ENCODE measurements at places on chromosomes 4 and X.

DNA sequence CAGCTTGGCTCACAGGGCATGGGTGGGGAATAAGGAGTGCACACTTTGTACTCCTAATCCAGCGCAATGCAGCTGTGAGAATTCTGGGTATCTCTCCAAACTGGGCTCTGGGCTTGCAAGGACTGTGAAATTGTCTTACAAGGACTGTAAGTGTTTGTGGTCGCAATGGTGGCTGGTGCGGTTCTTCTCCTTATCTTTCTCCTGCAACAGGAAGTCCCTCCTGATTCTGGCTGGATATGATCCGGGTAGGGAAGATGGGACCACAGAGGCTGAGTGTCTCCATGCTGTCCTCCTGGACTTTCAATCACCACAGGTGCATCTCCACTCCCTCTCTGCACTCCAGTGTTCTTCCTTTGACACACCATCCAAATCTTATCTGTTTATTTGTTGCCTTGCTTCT lies 55.7 kb upstream of the GYPE start:
- no peak for DNase-seq

GRCh38 chr4:119032921-119033685 lies 102.5 kb upstream of the MYOZ2 start:
- no peak for DNase-seq

- DNase-seq, result no peak
Observed at GRCh38 chr4:8675906-8676305, 83.3 kb downstream of the CPZ start.

DNA sequence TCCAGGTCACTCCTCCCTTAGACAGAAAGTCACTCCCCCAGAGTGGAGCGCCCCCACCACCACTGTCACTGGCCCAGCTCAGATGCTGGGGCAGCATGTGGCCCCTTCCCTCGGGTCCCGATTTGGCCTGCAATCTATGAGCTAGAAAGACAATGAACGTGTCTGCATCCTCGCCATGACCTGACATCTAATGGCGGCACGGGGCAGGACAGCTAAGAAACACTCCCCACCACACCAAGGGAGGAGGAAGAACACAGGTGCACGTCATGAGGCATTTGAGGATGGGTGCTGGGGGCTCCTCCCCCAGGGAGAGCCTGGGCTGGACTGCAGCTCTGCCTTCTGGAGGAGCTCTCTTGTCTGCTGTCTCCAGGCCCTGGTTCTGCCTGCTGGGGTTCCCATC lies 8.7 kb downstream of the RNF212 start:
- DNase-seq, result no peak

DNA sequence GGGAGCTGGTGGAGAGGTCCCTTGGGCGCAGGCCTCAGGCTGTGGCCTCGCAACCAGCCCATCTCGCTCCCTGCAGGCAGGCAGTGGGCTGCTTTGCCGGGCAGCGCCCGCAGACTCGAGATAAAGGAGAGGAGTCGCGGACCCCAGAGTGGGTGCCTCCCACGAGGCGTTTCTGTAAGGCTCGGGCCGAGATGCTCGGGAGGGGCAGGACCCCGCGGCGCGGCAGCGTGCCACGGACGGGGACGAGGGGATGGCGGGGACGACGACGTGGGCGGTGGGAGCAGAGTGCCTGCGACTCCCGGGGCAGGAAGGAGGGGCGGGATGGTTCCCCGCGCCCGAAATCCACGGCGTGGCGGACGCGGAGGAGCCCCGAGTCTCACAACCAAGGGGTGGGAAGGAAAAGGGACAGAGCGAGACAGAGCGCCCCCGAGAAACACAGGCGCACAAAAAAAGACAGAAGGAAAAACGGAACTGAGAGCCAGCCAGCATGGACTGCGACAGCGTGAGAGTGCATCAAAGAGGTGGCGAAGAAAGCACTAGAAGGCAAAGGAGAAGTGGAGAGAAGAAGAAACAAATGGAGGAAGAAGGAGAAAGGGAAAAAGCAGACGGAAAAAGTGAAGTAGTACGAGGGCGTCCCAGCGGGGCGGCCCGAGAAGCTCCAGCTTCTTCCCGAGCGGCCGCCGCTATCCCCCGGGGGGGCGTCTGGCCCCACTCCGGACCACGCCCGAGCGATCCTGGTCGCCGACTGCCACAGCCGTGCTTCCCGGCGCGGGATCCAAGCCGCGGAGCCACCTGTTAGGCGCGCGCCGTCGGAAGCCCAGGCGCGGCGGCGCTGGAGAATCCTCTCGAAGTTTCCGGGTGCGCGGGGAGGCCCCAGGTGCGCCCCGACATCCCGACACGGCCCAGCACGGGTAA lies 1.5 kb downstream of the BEND4 start:
- no peak for DNase-seq

- no peak for DNase-seq
Observed at GRCh38 chrX:41538707-41539106, 91.6 kb downstream of the NYX start.

DNA sequence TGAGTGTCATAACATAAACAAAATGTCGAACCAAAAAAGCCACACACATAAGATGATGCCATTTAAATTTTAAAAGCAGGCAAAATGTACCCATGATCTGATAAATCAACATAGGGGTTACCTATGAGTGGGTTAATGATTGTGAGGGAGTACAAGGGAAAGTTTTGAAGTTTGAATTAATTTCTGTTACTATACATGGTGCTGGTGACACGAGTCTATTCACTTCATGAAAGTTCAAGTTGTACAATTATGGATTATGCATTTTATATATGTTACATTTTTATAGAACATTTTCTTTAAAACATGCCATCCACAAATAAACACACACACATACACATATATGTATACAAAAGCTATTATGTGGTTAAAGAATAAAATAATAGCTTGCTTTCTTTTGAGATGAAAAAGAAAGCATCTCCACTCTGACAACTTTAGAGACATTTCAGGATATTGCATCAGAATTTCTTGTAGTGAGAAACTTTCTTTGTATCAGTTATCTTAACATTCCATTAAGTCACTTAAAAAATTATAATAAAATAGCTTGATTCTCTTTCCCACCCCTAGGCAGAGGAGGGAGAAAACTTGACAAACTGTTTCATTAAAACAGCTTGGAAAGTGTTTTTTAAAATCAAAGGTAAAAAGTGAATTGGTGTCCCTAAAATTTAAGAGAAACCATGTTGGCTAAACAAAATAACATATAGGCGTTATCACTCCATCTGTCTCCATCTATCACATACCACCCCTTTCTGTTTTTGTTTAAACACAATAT lies 891.8 kb upstream of the NDST4 start:
- DNase-seq, result no peak

DNA sequence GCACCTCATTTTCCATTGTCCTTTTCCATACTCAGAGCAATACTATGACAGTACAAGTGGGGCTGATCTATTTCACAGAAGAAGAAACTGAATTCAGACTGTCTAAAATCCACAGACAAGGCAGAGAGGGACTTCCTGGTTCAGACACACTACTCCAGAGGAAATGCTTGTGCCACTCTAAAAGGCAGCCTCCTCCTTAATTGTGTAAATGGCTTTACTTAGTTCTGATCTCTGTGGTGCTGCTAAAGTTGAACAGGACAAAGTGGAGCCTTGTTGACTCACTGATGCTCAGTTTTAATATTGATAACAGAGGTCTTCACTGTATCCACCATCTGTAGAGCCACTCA lies 122.4 kb downstream of the KIT start:
- no peak for DNase-seq

DNA sequence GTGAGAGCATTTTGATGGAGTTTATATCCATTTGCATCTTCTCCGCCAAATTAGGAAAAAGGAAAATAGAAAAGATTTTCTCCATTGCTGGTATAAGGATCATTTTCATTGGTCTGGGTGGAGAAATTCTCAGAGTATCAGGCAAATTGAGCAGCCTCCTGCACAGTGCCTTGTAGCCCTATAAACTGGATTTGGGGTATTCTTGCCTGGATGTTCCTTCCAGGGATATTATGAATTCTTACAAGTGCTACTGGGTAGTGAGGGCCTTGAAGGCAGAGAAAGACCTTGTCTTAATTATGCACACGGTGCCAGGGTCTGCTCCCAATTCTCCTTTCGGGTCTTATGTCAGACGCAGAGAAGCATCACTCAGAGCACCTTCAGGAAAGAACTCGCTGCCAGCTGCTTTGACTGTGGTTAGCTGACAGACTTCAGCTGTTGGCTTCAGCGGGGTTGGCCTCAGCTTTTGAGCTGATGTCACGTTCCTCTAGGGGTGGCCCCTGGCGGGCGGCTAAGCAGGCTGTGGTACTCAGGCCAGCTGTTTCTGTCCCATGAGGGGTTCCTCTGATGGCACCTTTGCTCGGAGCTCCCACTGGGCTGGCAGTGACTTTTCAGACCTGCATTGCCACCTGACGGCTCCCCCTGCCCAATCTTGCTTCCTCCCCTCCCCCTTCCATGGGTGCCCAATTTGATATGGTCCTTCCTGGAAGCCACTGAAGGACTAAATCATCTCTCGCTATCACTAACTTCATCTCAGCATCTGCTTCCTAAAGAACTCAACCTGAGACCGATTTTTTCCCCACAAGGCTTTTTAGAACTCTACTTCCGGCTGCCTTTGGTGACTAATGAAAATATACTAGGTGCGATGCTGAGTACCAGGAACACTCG lies 519.5 kb downstream of the BCOR start:
- DNase-seq, result no peak

- no peak for DNase-seq
Observed at GRCh38 chr4:120064887-120065286, 1.8 kb downstream of the MAD2L1 start.

DNA sequence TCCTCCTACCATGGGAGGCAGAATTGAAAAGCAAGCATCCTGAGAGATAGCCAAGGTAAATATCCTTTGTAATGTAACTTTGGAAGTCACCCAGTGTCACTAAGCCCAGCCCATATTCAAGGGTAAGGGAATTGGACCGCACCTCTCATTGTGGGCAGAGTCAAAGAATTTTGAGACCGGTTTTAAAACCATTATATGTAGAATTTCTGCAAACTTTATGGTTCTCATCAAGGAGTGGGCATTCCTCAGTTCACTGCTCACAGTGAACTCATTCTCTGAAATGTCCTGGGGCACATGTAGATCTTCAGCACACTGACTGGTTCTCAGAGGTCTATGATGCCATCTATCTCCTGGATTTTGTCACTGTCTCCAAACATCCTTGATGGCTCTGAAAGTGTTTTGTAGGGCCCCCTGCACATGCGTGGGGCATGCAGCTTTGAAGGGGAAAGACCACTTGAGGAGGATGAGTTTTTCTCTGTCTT lies 35.3 kb upstream of the CHRNA9 start:
- DNase-seq, result no peak

DNA sequence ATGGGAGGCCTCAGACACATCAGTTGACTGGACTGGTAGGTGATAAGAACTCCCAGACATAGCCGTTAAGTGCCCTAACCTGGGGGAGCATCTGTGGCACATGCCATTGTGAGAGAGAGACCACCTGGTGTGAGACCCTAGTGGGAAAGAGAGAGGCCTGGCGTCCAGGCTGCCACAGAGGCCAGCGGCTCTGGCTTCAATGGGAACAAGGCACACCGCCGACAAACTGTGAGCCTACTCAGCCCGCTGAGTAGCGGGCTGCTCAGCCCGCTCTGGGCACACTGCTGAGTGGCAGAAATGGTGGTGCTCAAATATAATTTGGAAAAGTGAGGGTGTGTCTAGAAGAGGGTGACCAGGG lies 34.0 kb downstream of the PHKA2 start:
- no peak for DNase-seq

Measured in tibial artery (tissue), 4 donors.